ENCODE measurements at places on chromosomes 7 and 10. TPM values are rescaled to one million over a fixed set of nuclear protein-coding genes. Genes with fewer than 3 reads are reported as not detected.

GRCh38 chr7:42913591-42913990 lies 1.7 kb upstream of the C7orf25 start:
- no peak for DNase-seq

- DNase-seq: no peak
Measured at GRCh38 chr10:119113751-119114732, 10.1 kb downstream of the DENND10 start.

PHKG1 gene
- 14.4 TPM for polyA plus RNA-seq

GIMAP2 gene
- polyA plus RNA-seq: 5.8 TPM

GRCh38 chr10:71611709-71612422 lies 107.7 kb downstream of the C10orf105 start:
- DNase-seq: no peak

NXPH1 gene
- polyA plus RNA-seq: not detected

GRCh38 chr7:50665403-50666123 lies 100.4 kb upstream of the DDC start:
- DNase-seq: no peak

DNA sequence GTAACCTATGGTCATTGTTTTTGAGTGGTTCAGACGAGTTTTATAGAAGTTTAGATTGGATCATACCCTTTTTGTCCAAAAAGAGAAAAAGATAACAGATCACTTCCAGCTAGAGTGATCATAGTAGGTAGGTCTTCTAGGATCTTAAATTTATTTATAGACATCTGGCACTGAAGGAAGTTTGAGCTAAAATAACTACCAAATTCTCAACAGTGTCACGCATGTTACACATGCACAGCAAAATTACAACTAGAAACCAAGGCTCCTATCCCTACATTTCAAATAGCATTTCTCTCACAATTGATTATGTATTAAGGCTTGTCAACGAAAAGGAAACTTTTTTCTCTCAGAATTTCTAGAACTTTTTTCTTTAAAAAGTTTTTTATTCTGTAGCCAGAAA lies 2.3 kb downstream of the CALU start:
- no peak for DNase-seq
